Kasumi-1 (cell line): ENCODE measurements at places on chromosomes 7 and 10.

- no peak for DNase-seq
Observed at GRCh38 chr7:44617225-44617890, 10.9 kb downstream of the OGDH start.

- DNase-seq = no peak
Observed at GRCh38 chr10:82267465-82267864, 392.5 kb downstream of the NRG3 start.

DNA sequence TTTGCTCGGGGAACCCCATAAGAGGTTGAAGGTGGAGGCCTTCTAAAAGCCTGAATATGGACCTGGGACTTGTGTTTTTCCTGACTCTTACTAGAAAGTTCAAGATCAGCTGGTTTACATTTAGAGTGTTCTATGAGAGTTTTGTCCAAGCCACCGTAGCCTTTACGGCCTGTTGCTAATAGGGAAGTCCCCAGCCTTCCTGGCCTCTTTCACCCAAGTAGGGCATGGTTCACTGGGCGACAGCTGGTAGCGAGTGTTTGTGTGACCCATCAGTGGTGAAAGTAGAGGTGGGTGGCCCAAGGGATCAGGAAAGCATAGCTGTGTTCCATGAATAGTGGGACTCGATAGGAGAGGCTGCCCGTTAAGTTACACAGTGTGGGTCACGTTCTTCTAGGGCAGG is 60.1 kb downstream of the RABGEF1 start:
- no peak for DNase-seq

DNA sequence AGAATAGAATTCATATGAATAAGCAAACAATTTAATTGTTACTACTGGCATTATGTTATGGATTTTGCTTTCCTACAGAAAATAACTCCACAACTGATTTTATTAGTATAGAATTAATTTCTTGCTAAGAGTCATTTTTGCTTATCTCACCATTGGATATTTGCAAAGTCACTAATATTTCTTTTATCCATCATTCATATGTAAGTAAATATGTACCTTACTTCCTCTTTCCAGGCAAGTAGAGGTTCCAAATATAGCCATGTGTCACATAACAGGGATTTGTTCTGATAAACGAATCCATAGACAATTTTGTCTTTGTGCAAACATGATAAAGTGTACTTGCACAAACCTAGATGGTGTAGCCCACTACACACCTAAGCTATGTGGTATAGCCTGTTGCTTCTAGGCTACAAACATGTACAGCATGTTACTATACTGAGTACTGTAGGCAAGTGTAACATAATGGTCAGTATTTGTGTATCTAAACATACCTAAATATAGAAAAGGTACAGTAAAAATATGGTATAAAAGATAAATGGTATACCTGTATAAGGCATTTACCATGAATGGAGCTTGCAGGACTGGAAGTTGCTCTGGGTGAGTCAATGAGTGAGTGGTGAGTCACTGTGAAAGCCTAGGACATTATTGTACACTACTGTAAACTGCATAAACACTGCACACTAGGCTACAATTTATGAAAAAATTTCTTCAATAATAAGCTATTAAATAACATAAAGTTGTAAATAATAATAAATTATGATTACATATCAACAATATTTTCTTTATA is 18.3 kb downstream of the KLLN start:
- DNase-seq = peak; percentile 50

DNA sequence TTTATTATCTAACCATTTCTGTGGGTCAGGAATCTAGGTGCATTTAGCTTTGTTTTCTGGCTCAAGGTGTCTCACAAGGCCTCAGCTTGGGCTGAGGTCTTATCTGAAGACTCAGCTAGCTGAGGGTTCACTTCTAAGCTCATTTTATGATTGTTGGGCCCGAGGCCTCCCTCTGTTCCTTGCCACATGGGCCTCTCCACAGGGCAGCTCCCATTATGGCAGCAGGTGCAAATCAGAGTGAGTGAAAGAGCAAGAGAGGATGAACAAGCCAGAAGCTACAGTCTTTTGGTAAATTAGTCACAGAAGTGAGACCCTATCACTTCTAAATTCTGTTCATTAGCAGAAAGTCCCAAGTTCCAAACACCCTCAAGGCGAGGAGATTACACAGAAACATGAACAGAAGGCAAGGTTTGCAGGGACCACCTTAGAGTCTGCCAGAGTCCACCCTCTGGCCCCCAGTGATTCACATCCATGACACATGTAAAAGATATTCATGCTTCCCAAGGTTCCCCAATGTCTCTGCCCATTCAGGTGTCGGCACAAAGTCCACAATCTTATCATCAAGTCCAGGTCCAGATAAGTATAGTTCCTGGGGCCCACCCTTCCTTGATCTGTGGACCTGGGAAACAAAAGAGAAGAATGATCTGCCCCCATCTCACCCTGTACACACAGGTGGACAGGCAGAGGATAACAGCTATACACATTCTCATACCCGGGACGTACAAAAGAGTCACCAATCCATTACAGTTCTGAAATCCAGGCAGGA is 23.7 kb downstream of the FIGNL1 start:
- DNase-seq = no peak

- DNase-seq = no peak
Observed at GRCh38 chr7:22109761-22110160, 164.1 kb upstream of the CDCA7L start.

DNA sequence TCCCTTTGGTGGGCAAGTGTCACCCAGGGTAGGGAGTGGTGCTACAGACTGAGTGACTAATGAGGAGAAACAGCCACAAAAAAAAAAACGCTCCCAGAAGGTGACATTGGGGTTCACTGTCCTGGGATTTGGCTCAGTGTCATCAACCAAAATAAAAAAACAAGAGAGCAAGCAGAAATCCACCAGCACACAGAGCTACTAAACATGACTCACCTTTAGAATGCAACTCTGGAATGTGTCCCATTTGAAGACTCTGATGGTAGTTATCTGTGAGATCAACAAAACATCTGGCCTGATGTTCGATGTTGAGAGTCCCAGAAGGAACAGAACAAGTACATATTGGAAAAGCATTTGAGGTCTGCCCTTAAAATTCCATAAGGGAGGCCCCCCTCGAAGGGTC is 200.3 kb upstream of the LYZL2 start:
- no peak for DNase-seq

DNA sequence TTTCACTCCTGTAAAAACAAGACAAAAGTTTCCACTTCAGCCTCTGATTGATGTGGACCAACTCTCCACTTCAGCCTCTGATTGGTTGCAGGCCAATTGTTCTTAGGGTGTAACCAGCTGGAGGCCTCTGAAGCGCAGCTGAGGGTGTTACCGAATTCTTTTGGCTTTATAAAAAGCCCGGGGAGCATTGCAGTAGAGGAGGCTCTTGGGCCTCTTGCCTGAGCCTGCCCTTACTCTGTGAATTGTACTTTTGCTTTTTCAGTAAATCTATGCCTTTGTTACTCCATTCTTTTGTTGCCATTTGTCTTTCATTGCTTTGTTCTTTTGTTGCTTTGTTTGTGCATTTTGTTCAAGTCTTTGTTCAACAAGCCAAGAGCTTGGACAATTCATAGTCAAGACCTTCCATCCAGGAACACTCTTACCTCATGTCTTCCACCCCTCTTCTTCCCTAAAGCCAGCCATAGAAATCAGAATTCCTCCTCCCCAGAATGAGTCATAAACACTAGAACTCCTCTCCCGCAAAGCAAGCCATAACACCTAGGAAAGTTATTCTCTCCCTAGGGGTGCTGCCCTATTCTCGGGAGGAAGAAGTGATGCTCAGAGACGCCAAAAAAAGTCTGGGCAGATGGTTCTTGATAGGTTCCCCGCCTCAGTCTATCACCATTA is 53.5 kb upstream of the ARMC3 start:
- no peak for DNase-seq

DNA sequence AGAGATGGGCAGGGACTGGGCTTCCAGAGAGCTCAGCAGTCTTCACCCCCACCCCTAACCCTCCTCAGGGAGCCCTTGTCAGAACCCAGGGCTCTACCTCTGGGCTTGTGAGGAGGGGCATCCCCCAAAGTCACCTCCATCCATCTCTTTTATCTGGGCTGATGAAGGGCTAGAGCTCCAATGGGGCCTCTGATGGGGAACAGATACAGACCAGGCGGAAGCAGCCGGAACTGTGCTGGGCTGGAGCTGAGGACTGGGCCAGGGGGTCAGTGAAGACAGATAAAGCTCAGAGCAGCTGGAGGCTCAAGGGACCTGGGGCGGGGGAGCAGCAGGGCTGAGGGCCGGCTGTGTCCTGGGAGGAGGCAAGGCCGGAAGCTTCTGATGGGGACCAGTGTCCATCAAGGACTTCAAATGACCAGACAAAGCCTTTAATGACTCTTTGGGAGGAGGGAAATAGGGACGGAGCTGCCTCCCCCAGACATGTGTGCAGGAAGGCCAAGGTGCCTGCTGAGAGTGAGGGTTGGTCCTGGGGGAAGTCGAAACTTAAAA is 10.2 kb downstream of the KAZALD1 start:
- DNase-seq = no peak

DNA sequence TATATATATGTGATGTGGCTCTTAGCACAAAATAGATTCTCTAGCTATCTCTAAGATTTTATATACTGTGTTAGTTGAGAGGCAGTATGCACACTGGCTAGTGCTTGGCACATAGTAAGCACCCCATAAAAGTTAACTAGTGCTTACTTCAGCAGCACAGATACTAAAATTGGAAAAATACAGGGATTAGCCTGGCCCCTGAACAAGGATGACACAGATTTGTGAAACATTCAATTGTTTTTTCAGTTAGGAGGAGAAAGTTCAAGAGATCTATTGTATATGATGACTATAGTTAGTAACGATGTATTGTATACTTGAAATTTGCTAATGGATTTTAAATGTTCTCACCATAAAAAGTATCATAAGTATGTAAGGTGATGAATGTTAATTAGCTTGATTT is 78.3 kb upstream of the LRRC17 start:
- DNase-seq = no peak

GRCh38 chr7:18064242-18064838 is 36.7 kb upstream of the PRPS1L1 start:
- peak; percentile 17 for DNase-seq

DNA sequence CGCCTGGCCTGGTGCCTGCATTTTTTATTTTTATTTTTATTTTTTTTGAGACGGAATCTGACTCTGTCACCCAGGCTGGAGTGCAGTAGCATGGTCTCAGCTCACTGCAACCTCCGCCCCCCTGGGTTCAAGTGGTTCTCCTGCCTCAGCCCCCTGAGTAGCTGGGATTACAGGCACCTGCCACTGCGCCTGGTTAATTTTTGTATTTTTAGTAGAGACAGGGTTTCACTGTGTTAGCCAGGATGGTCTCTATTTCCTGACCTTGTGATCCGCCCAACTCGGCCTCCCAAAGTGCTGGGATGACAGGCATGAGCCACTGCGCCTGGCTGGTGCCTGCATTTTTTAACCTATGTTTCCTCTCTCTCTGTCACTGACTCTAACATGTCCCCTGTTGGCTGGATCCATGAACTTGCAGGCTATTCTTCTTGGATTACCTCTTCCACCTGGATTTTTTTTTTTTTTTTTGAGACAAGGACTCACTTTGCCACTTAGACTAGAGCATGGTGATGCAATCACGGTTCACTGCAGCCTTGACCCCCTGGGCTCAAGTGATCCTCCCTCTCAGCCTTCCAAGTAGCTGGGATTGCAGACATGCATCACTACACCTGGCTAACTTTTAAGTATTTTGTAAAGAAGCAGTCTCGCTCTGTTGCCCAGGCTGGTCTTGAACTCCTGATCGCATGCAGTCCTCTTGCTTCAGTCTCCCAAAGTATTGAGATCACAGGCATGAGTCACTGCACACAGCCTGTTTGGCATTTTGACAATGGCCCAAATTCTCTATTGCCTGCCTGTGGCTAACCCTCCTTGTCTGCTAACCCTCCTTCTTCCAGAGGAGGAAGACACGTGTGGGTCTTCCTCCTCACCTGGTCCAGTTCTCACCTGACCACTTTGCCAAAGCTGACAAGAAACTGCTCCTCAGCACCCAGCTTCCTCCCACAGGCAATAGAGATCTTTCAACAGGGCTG is 23.0 kb upstream of the PRPF18 start:
- DNase-seq = no peak

DNA sequence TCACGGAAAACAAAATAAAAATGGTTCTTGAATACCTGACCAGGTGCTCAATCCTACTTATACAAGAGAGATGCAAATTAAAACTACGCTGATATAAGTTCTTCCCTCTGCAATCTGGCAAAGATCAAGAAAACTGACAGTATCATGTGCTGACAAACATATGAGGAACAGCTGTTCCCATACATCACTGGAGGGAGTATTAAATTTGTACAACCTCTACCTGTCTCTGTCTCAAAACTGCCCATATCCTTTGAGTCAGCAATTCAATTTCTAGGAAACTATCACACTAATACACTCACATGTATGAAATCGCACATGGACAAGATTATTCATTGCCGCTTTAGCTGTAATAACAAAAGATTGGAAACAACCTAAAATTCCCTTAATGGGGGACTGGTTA is 11.0 kb upstream of the IL6 start:
- DNase-seq = no peak

DNA sequence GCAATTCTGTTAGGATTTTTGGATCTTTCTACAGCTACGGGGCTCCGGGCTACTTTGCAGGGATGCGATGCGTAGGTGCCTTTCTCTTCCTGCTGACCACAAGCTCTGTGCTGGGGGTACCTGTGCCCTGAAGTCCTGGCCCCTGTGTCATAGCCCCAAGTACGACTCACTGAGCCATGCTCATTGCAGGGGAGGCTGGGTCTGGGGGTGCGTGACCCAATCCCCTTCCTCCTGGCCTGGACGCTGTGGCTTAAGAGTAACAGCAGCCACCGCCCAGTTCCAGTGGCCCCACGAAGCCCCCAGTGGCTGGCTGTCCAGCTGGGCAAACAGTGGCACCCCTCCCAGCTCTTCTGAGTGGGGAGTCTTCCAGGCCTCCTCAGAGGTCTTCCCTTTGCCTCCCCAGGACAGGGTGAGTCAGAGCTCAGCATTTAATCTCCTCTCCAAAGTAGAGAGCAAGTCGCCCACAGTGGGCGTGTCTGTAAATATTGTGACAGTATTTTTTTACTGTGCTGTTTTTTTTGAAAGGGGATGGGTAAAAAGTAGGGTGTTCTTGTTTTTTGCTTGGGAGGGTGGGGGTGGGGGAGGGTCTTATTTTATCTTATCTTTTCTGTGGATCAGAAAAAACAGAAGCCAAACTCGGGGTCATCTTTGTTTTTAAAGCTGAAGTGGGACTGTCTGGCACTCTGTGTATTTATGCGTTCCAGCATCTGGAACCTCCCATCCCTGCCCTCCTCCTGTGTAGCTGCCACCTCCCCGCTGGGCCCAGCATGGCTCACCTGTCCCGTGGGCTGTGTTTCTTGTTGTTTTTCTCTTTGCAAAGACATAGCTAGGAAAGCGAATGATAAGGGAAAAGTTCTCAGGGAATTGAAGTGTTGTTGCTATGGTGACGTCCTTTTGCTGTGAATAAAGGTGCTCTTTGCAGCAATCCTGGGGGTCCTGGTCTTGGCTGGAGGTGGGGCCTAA is 8.2 kb downstream of the LFNG start:
- no peak for DNase-seq

DNA sequence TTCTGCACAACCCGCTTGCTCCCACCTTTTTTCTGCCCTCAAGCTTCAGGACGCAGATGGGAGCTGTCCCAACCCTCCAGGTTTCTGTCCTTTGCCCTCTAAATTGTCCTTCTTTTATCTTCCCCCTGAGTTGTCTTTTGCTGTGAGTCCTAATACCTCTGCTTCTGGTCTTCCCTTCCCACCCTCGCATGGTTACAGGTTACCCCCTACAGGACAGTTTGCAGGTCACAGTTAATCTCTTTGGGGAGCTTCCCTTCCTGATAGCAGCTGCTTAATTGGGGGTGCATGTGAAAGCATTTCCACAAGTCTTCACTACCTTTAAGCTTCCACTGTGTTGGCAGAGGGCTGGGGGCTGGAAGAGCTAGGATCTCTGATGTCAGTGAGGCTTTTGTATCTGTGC is 121.5 kb upstream of the CXCL12 start:
- no peak for DNase-seq

GRCh38 chr7:29053105-29053872 is 93.0 kb downstream of the CPVL start:
- no peak for DNase-seq
